ENCODE measurements at places on chromosomes 5 and 9.
A peak's percentile ranks its signal among the peaks of the same experiment; 100 is the strongest.

- DNase-seq, result peak; percentile 48
Measured at GRCh38 chr9:3441197-3441816, 84.5 kb downstream of the RFX3 start.

GRCh38 chr9:79583952-79584654 is 12.3 kb downstream of the TLE4 start:
- peak; percentile 62 for DNase-seq

GRCh38 chr9:127153501-127153900 is 31.1 kb upstream of the ANGPTL2 start:
- no peak for DNase-seq

DNA sequence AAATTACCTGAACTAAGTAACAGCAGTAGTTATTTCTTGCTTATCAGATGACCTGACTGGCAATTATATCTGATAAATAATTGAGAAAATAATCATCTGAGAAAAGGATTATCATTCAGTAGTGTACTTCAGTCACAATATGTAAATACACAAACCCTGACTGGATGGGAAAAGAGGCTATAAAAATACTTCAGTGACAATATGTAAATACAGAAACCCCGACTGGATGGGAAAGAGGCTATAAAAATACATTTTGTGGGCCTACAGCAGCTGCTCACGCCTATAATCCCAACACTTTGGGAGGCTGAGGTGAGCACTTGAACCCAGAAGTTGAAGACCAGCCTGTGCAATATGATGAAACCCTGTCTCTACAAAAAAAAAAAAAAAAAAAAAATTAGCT is 11.1 kb downstream of the UBAP2 start:
- DNase-seq, result no peak

DNA sequence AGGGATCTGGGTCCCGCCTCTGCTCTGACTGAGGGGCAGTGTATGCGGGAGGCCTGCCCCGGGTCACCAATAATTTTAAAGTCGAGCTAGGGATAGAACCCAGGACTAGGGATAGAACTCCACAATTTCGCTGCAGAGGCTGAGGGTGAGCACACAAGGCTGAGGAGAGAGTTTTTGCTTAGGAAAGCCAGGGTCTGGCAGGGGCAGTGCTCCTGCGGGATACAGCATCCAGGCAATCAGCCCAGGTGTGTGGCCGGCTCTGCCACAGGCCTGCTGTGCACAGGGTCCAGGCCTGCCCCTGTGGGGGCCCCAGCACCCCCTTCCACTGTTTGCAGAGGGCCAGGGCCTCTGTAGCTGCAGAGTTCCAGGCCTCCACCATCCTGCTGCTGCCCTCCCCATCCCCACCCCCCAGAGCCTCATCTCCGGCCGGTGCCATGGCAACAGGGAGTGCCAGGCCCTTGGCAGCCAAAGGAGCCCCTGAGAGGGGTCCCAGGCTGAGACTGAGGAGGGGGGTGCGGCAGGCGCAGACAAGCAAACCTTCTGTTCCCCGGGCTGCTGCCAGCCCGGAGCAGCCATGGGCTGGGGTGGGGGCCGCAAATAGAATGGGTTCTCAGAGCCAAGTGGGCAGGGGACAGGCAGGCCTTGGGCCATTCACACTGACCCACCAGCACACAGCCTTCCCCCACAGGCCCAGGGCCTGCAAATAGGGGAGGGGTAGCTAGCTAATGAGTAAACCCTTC is 8.6 kb downstream of the PDGFRB start:
- no peak for DNase-seq

DNA sequence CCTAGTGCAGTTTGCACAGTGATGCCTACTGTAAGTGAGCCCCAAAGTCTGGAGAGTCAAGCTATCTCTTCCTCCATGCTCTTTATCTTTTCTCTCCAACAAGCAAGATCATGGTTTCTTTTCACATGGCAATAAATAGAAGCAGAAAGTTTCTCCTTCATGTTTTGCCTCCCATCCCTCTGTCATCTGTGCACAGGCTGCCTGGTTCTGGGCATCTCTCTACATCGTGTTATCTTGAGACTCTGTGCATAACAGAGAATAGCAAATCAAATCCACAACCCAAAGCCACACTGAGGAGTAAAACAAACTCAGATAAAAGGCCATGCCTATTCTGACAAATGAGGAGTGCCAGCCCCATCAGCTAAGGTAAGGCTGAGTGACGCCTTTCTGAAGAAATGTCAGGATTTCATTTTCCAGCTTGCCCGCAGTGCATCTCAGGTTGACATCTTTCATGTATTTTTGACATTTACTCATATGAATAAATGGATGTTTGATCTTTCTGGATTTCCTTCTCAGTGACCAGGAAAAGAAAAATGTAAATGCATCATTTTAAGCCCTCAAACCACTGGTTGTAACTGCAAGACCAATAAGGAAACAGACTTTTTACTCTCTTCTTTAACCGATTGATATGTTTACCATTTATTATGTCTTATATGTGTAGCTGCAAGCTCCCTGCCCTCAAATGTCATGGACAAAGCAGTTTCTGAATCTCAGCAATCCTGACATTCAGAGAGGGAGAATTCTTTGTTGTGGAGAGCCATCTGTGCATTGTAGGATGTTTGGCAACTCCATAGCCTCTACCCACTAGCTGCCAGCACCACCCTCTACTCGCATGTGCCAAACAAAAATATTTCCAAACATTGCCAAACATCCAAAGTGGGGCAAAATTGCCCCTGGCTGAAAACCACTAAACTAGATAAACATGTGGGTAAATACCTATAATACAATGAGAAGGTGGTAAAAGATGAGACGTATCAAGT is 49.2 kb upstream of the ACO1 start:
- no peak for DNase-seq

- DNase-seq, result no peak
Measured at GRCh38 chr5:53109056-53109442, 508 bp downstream of the MOCS2 start.

DNA sequence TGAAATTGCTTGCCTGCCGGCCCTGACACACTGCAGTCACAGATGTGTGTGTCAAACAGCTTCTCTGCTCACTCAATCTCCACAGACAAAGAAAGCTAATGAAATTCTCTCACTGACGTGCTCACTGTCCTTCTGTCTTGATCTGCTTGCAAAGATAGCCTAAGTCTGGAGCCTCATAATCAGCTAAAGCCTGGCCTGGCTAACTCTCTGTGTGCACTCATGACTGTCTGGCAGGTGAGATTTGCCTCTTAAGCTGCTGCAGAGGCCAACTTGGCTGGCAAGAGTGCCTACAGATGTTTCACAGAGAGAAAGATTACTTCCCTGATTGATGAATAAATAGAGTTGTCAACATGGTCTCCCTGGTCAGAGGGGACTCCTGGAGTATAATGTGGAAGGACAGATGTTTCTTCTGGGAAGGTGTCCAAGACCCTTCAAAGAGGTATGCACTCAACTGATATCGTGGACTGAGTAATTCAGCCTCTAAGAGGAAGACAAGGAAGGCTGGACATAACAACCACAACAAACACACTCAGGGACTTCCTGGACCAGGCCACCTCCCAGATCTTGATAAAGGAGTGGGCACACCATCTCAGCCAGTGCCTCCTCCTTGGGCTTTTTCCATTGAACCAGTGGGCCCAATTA is 362.0 kb downstream of the SPOCK1 start:
- no peak for DNase-seq
